ENCODE measurements at places on chromosomes 3 and 15.

DNA sequence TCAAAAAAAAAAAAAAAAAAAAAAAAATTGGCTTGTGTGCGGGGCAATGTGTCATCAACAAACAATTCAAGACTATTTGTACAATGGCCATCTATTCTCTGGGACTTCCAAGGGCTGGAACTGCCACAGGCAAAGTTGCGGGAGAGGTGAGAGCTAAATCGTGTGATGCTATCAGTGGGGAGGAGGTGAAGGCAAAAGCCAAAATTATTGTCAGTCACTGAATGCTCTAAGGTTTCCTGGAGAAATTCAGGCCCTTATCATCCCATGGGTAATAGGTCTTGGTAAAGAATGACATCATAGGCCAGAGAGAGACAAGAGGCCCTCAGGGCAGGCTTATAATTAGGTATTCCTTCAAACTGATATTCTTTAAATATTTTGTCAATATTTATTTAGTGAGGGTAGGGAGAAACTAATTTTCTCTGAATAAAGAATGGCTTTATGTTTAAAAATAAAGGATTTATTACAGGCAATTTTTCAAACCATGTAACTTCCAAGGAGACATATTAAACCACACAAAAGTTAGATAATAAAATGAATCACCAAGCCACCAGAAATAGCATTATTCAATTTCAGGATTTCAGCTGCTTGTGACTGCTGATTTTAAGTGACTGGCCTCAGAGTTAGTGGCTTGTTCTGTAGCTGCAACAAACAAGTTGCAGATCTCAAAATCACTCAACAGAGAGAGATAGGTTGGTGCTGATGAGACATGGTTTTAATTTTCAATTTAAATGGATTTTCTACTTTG is 226.3 kb upstream of the MRPL3 start:
- DNase-seq: no peak

DNA sequence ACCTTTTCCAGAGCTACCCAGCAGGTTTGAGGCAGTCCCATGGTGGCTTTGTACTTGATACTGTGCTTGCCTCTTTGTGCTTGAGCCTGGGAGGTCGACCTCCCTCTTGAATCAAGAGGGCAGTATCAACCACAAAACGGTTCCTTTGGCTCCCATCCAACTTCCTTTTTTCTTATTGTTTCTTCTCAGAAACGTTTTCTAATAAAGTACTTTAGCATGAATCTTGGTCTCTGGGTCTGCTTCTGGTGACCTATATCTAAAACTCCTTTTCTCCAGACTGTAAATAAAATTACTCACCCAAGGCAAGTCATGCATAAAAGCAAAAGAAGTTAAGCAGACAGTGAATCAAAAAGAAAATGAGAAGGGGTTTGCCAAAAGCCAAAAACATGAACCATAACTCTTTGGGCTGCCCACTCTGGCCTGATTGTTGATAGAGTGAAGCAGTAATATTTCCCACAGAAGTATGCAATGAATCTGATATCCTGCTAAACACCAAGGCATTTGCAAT is 112.2 kb upstream of the SLC4A7 start:
- no peak for DNase-seq

DNA sequence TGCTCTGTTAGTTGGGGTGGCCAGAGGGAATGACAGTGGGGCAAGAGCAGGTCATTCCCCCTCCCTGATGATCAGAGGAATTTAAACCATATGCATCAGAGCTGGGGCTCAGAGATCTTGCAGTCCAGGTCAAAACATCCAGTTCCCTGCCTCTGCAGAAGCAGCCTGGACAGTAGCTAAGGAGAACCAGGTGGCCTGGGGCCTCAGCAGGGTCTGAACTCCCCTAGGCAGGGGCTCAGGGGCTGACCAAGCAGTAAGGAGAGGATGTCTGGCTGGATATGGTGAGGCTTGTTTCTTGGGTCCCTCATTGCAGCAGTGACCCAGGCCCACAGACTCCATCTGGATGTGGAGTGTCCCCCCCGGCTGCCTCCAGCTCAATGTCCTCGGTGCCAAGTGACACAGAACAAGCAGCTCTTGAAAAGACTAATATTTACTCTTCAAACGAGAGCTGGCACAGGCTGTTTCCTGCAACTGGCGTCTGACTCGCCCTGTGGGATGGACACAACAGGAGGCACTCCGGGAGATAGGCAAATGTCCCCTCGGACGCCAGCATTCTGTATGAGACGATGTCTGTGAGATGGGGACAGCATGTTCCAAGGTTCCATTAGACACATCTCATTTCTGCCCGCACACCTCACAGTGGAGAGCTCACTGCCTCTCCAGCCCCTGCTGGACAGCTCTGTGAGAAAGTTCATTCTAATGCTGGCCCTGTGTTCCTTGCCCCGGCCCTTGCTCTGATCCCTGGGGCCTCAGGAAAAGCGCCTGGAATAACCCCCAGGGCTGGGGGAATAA is 37.1 kb downstream of the SEC22C start:
- DNase-seq: no peak

DNA sequence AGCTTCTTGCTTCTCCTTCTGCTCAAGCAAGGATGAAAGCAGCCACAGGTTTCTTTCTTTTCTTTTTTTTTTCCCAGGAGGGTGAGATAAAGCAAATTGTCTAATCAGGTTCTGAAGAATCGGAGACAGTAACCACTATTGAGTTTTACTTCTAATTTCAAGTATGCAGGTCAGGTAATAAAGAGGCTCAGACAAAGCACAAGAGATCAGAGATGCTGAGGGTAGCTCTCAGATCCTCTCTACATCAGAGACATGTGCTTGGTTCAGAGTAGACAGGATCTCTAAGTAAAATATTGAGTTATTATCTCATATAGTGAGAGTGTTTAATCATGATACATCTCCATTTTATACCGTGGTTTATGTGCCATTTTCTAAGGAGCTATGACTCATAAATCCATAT is 168.5 kb downstream of the NFKBIZ start:
- no peak for DNase-seq

DNA sequence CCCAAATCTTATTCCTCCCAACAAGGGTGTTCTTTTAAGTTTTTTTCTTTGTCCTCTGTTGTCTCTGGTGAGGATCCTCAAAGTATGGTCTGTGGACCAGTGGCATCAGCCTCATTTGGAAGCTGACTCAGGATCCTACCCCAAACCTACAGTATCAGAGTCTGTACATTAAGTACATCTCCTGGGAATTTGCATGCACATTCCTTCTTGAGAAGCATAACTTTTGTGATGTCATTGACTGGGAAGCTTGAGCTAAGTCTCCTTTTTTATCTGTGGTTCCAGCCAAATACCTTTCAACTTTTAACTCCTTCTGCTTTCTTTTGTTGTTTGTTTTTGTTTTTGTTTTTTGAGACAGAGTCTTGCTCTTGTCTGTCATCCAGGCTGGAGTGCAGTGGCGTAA is 40.5 kb downstream of the ARMC8 start:
- no peak for DNase-seq

- DNase-seq: no peak
Observed at GRCh38 chr3:59043391-59043790, 6.4 kb downstream of the CFAP20DC start.

- DNase-seq: no peak
Observed at GRCh38 chr15:68517285-68517761, 61.5 kb upstream of the CORO2B start.

- no peak for DNase-seq
Observed at GRCh38 chr3:34015204-34016142, 217.0 kb downstream of the PDCD6IP start.

DNA sequence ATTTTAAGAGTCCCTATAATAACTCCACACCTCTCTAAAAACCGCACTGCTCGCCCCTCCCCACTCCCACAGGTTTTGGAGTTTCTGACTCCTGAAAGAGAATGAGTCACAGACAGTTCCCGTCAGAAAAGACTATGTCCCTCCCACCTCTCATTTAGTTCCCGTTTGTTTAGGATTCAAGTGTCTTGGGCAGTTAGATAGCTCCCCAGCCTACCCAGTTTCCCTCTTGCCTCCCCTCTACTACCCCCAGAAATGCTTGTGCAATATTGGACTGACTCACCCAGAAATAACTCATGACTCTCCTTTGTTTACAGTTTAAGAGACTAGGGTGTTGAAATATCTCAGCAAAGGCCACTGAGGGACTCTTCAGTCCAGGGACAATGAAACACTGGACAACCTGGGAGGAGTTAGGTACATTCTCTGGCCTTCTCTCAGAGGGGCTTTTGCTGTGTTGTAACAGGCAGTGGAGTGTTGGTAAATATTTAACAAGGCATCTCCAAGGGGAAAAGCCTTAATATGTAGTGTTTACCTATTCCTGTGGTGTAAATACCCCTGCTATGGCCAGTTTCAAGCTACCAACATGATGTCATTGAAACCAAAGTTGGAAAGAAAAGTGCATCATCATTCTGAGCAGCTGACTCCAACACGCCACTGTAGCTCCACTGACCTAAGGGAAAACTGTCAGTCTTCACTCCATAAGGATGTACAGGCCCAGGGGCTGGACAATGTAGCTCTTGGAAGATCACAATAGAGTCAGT is 96.1 kb upstream of the CHD2 start:
- peak; percentile 91 for DNase-seq

DNA sequence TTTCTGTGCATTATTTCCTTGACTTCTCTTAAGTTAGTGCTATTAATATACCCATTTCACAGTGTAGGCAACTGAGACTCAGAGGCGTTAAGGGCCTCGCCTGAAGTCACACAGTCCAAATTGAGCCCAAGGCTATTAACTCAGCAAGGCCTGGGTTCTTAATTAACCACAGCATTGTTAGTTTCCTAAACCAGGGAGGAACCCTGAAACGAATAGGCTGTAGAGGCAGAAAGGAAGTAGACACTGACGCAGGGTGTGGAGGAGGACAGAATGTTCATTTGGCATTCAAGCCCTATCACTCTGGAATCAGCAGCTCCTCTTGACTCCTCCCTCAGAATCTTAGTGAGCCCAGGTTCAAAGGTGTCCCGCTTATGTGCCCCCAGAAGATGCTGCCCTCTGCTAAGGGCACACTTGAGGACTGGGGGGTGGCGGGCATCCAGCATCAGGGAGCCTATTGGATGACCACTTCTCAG is 13.9 kb downstream of the ARHGEF3 start:
- no peak for DNase-seq

GRCh38 chr3:107368654-107369398 is 8.4 kb upstream of the CCDC54 start:
- no peak for DNase-seq

- no peak for DNase-seq
Observed at GRCh38 chr3:99960941-99961340, 143.3 kb downstream of the CMSS1 start.

DNA sequence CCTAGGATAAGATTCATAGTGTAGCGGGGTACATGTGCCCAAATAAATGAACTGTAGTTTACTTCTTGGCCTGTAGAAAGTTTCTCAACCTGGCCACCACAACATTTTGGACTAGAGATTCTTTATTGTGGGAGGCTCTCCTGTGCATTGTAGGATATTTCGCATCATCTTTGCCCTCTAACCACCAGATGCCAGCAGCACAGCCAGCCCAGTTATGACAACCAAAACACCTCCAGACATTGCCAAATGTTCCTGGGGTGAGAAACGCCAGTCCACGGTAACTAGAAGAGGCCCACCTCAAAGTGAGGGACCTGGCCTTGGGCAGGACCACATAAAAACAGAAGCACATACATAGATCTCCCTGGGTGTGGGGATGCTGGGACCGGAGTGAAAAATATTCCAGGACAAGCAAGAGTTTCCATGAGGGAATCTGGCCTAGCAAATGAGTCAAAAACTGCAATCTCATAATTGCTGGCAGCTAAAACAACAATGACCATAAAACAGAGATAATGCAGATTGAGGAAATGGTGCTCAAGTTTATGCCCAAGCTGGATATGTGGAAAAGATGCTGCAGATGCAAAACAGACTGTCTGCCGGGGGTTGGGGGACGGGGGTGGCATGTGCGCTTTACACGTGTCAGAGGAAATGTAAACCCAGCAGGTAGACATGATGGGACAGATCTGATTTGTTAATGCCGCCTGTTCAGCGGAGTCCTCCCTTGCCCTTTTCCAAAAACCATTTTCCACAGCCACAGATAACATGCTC is 39.7 kb downstream of the ARHGEF3 start:
- DNase-seq: no peak

GRCh38 chr3:107201146-107201545 is 176.1 kb upstream of the CCDC54 start:
- no peak for DNase-seq

- DNase-seq: peak; percentile 81
Observed at GRCh38 chr3:70832089-70832833, 519.8 kb upstream of the MDFIC2 start.

DNA sequence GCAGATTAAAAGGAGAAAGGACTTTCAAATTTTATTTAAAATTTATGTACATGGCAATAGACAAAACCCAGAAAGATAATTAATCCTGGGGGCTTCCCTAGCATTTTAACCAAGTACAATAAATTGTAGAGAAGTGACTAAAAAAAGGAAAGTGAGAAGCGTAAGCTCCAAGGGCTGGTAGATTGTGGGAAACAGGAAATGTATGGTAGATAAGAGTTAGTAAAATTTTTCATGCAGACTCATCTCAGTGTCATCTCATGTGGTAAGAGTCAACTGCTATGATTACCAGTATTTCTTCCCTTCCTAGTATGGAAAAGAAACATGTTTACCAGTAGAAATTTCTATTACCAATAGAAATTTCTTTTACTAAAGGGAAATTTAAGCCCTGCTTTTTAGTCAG is 464.3 kb upstream of the AGTR1 start:
- no peak for DNase-seq

- no peak for DNase-seq
Observed at GRCh38 chr3:126847061-126847460, 135.9 kb upstream of the PLXNA1 start.

DNA sequence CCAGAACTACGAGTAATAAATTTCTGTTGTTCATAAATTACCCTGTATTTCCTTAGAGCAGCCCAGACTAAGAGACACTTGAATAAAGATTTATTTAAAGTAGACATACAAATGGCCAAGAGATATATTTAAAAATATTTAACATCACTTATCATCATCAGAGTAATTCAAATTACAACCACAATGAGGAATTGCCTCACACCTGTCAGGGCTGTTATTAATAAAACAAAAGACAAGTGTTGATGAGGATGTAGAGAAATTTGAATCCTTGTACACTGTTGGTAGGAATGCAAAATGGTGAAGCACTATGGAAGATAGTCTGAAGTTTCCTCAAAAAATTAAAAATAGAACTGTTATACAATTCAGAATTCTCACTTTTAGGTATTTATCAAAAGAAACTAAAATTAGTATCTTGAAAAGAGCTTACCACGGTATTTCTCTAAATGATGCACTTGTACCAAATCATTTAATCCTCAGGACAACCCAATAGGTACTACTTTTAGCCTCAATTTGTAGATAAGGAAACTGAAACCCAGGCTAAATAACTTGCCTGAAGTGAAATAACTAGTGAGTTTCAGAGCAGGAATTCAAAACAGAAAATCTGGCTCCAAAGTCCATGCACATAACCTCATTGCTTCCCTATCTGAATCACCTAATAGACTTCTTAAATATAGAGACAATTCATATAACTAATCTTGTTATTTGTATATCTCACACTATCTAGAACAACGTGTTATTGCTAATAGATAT is 69.4 kb downstream of the ZBTB20 start:
- no peak for DNase-seq
